MV-4-11 (cell line): ENCODE measurements at places on chromosomes 3 and 15.
A peak's percentile ranks its signal among the peaks of the same experiment; 100 is the strongest.

GRCh38 chr15:94674296-94674695, 442.9 kb downstream of the MCTP2 start:
- no peak for DNase-seq

GRCh38 chr3:187878772-187879518, 133.7 kb upstream of the BCL6 start:
- DNase-seq: peak; percentile 77

DNA sequence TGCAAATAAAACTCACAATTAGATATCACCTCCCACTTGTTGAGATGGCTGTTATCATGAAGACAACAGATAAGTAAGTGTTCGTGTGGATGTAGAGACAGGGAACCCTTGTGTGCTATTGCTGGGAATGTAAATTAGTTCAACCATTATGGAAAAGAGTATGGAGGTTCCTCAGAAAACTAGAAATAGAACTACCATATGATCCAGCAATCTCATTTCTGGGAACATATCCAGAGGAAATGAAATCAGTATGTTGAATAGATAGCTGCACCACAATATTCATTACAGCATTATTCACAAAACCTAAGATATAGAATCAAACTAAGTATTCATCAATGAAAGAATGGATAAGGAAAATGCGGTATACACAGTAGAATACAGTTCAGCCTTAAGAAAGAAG, 418.7 kb upstream of the CNTN6 start:
- DNase-seq: no peak

- DNase-seq: no peak
These were observed 215.4 kb downstream of the ADAMTSL3 start for GRCh38 chr15:83869341-83869740.

DNA sequence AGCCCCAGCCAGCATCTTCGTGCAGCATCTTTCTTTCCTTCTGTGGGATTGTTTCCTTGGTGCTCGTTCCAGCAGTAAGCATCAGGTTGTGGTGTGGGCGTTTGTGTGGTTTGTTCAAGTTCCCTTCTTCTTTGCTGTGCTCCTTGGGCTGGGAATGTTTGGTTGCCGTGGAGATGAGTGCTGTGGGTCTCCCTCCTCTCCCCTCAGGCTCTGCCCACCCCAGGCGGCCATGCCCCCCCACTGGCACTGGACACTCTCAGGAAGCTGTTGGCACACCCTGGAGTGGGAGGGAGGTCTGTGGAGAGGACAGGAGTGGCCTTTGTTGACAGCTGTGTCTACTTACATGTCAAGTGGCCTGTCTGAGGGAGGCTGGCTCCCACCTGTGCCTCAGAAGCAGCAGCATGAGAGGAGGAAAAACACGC, 46.5 kb upstream of the SACM1L start:
- DNase-seq: peak; percentile 50

- peak; percentile 85 for DNase-seq
These were observed 38.5 kb downstream of the IDH2 start for GRCh38 chr15:90063770-90064247.

DNA sequence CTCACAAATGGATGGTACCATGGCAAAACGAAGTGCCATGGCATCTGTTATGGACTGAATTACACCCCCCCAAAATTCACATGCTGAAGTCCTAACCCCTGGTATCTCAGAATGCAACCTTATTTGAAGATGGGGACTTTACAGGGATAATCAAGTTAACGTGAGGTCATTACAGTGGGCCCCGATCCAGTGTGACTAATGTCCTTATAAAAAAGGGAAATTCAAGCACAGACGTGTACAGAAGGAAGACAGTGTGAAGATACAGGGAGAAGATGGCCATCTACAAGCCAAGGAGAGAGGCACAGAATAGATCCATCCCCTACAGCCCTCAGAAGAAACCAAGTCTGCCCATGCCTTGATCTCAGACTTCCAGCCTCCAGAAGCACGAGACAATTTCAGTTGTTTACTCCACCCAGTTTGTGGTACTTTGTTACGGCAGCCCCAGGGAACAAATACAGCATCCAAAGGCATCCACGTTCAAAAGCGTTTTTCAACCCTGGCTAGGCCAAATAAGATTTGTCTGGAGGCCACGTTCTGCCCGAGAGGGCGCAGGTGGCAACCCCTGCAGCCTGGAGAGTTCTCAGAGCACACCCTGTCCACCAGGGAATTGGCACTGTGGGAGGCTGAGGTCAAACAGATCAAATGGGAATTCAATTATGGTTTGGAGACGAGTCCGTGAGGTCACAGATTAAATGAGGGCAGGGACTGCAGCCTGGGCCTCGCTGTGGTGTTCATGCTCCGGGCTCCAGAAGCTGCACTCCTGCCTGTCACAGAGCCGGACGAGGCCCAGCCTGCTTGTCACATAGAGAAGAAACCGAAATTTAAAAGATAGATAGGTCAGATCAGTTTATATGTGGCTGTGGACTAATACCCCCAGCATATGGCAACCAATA, 494.8 kb downstream of the SHQ1 start:
- DNase-seq: no peak

DNA sequence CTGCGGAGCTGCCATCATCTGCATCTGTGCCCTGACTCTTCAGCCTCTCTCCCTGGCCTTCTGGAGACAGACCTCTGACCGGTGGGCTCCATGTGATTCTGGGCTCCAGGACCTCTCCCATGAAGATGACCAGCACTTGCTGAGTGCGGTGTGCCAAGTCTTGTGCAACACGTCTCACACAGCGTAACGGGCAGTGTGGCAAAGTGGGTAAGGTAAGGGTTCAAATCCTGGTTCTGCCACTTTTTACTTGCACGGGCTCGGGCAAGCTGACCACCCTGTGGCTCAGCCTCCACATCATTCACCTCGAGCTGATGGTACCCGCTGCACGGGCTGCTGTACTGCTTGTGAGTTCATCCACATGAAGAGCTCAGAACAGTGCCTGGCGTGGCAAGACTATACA, 6.5 kb upstream of the SYNM start:
- no peak for DNase-seq

DNA sequence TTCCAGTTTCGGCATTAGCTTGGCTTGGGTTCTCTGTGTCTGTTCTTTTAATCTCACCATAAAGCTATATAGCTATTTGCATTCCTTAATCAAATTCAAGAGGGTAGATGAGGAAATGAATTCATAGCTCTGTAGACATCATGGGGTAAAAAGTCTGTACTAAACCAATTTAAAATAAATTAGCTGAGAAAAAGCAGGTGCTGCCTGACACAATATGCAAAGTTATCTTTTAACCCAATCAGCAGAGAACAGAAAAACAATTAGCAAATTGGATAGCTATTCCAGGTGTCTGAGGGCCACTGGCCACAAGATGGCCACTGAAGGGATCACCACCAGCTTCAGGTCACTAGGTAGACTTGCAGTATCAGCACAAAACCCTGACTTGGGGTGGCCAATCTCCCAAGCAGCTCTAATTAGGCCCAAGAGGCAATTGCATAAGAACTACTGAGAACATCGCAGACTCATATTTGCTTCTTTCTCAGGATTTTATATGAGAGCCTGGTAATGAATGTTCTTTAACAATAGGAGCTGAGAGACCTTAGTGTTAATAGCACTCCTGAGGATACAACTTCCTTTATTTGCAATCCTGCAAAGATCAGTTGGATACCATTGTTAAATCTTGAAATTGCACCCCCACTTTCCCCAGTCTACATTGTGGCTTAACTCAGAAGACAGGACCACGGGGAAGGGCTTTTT, 494.3 kb downstream of the PDCD6IP start:
- no peak for DNase-seq

- DNase-seq: no peak
These were observed 8.9 kb upstream of the RLBP1 start for GRCh38 chr15:89230277-89230676.

- no peak for DNase-seq
These were observed 207.5 kb upstream of the DPH6 start for GRCh38 chr15:35753486-35753885.

- peak; percentile 43 for DNase-seq
These were observed 34.1 kb downstream of the ZNF710 start for GRCh38 chr15:90035095-90035839.

DNA sequence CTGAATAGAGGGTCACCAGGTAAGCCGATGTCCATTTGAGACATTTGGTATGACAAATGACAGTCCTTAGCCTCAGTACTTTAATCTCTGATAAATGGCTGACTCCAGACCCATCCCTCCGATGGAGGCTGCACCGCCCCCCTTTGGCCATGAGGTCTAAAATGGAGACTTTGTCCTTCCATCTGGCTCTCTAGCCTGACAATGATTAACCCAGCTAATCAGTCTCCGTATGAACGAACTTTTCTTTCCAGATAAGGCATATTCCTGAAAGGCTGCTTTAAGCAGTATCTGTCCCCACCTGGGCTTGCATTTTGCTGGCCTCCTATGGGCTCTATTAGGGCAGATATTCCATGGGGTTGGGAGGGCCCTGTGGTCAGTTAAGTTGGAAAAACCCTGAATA, 10.8 kb upstream of the MYZAP start:
- DNase-seq: no peak

DNA sequence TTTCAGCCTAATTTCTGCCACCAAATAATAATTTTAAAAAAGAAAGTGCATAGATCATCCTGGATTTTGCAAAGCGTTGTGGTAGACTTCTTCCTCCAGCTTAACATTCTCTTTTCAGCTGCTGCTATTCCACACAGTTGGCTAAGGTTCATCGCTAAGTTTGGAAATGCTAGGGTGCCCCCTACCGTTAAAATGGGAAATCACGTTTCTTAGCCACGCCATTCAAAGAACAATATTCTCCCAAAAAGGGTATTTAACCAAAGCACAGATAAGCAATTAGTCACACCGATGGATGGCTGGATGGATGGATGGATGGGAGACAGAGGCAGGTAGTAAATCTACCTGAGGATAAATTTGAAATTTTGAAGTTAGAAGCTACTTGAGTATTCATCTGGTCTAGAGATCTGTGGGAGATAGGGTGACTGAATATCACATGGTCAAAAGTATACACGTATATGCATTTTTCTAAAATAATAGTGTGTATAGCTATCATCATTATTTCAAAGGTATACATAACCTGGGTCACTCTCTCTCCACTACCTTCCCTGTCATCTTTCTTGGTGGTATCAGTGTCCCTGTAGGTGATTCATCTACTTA, 67.2 kb downstream of the EFHB start:
- DNase-seq: peak; percentile 50

GRCh38 chr15:63306492-63307073, 29.2 kb downstream of the APH1B start:
- no peak for DNase-seq

DNA sequence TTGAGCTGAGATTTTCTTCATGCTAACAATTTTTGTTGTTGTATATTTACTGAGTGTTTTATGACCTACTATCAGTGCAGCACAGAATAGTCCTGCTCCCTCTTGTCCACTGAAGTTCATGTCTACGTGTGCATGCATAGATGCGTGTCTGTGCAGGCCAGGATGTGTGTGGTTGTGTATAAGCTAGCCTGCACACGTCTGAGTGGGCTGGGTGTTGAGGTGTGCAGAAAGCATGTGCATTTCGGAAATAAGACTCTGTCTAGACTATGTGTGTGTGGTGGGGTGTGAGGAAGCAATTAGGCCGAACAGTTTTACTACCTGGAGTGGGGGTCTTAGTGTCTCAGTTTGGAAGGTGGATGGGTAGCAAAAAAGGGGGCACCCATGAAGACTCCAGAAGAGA, 39.2 kb downstream of the ATP2B2 start:
- DNase-seq: no peak

GRCh38 chr3:11247362-11247761, 24.8 kb upstream of the ATG7 start:
- DNase-seq: no peak

GRCh38 chr3:59481776-59482400, 432.1 kb upstream of the CFAP20DC start:
- DNase-seq: no peak

DNA sequence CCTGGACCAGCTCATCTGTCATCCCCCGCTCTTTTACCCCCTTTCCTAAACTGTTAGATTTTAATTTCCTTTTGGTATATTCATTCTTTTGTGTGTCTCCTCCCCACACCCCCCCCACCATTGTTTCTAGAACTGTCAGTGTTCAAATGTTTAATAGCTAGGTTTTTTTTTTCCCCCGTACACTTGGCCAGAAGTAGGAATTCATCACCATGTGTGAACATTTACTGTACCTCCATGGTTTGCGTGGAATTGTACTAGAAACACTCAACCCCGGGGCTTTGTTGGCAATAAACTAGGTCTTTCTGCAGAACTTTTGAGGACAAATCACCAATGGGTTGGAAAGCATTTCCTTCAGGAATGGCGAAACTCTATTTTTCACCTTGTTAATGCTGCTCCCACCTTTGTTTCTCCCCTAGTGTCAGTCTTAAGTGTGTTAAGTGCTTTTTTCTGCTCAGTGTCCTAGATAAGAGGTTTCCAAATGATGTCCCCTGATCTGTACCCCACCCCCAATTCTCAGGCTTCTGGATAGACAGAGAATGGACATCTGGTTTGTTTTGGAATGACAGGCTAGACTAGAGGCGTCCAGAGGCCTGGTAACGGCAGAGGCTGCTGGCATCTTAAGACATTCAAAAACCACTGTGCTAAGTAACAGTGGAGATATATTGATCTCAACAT, 76.8 kb downstream of the SMAD3 start:
- no peak for DNase-seq

DNA sequence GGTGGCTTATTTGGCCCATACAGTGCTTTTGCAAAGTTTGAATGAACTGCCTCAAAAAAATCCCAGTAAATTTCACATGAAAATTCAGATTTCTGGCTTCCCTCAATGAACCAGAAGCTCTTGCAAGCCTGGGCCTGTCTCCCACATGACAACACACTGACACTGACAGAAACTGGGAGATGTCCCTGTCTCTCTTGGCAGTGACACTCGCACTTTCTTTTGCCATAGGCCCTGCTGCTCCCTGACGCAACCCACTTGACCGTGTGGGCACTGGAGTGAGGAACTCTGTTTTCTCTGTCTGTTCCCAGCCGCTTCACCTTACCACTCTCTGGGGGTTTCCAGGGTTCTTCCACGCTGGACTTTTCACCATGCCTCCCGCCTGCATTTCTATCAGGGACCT, 524.5 kb downstream of the SHQ1 start:
- DNase-seq: no peak

DNA sequence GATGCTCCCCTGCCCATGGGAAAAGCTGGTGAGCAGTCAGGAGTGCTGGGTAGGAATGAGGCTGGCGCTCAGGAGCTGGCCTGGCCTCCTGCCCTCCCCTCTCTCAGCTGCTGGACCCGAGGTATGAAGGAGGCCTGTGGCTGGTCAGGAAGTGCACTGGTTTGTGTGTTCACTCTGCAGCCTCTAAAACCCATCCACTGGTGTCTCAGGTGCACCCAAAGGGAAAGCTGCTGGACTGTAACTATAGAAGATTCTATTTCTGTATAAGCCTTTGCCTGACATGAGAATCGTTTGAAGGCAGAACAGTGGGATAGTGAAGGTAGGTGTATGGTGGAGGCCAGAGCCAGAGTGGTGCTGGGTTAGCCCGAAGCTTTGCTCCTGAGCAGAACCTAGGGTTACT, 5.7 kb upstream of the CPNE9 start:
- no peak for DNase-seq

GRCh38 chr15:56820333-56820732, 87.0 kb upstream of the ZNF280D start:
- peak; percentile 88 for DNase-seq
